ENCODE measurements at places on chromosomes 5 and 9.

DNA sequence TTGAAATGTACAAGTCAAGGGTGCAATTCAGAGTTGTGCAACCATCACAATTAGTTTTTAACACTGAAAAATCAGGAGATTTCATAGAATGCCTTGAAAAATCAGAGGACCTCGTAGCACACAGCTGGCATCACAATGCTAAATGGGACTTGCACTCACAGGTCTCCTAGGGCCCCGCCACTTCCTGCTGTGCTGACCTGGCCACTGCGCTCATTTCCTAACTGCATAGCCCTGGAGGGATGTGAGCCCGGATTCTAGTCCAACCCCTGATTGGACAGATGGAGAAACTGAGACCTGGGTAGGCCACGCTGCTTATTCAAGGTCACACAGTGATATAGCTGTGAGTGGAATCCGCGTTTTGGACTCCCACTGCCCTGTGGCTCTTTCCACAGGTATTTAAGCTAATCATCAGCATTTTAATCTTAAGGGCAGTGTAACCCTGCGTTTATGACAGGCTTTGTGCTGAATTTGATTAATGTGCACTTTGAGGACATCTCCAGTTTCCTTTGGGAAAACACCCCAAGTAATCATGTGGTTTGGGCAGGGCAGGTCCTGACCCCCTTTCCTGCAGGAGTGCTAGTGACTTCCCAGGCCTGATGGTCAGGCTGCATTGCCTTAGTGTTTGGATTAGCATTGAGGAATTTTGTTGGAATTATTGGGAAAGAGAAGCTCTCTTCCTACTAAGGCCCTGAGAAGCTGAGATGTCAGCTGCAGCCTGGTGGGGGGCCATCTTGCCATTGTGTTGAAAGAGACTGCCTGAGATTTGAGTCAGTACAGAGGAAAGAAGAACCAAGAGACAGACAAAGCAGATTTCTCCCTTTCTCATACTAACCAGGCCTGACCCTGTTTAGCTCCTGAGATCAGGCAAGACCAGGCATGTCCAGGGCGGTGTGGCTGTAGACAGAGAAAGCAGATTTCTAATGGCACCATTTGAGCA is 36.2 kb downstream of the STC2 start:
- no peak for DNase-seq

- peak; percentile 60 for DNase-seq
Measured at GRCh38 chr5:150582241-150583109, 58.0 kb upstream of the SYNPO start.

DNA sequence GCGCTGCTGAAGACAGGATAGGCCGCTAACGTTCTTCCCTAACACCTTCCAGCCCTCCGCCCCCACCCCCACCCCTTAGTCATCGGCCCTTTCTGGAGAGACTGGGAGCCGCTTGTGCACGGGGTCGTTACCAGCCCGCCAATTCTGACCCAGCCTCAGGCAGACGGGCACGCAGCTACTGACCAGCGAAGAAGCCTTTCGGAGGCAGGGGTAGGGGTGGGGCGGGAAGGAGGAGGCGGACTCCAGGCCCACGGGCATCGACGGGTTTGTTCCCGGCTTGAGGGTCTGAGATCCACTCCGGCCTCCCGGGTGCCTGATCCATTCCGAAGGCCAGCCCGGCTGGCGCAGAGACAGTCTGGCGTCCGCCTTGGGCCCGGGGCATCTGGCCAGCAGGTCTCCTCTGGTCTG is 729 bp upstream of the HAND1 start:
- DNase-seq, result no peak

DNA sequence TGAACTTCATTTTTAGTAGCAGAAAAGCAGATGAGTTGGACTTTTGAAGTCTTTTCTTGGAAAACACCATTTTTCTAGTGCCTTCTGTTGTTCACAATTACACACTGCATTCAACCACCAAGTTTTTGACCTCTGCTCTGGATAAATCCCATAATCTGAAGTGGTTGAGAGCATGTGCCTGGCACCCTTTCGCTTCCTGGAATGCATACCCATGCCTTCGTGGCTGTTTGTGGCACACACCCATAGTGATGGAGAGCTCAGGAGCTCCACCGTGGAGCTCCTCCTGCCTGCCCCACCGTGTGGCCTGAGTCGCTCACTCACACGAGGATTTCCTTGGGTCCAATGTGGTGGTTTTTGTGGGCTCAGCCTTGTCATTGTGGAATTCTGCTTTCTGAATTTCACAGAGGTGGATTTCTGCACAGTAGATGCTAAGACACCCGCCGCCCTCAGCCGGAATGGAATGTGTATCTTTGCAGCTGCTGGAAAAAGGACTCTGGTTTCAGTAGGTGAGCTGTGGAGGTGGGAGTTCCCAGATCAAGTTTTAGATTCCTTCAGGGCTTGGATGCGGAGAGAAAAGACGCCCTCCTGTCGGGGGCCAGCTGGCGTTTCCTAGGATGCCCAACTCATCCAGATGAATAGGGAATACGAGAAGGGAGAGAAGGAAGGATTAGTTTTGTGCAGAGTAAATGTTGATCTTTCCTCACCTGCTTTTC is 500.4 kb downstream of the IRX1 start:
- no peak for DNase-seq

DNA sequence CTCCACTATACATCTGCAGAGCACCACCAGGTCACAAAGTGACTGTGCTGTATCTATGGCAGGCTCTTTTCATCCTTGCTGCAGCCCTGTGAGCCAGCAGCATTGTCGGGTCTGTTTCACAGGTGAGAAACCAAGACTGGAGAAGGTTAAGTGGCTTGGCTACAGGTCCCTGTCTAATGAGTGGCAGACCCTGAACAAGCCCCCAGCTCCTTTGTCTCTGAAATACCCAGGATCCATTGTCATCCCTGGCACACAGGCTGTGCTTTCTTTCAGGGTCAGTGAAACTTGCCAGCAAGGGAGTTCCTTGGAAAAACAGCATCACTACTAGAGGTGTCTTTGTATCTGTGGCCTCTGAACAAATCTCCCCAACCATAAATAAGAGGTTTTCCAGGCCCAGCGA is 27.6 kb upstream of the CXCL14 start:
- no peak for DNase-seq

- no peak for DNase-seq
Measured at GRCh38 chr9:108549184-108549583, 306.6 kb downstream of the ACTL7B start.

DNA sequence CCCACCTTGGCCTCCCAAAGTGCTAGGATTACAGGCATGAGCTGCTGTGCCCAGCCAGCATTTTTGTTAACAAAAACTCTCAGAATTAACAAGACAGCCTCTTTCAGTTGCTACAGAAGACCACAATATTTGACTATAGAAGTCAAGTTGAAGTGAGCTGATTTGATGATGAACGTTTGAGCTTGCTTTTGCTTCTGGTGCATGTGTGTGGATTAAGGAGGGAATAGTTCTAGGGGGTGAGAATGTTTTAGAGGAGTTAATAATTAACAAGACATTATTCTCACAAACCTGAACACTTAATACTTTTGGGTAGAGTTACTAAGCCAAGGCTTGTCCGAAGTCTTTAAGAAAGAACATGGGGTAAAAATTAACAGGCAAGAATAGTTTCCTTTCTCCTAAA is 191.6 kb downstream of the TENT4A start:
- DNase-seq, result no peak

DNA sequence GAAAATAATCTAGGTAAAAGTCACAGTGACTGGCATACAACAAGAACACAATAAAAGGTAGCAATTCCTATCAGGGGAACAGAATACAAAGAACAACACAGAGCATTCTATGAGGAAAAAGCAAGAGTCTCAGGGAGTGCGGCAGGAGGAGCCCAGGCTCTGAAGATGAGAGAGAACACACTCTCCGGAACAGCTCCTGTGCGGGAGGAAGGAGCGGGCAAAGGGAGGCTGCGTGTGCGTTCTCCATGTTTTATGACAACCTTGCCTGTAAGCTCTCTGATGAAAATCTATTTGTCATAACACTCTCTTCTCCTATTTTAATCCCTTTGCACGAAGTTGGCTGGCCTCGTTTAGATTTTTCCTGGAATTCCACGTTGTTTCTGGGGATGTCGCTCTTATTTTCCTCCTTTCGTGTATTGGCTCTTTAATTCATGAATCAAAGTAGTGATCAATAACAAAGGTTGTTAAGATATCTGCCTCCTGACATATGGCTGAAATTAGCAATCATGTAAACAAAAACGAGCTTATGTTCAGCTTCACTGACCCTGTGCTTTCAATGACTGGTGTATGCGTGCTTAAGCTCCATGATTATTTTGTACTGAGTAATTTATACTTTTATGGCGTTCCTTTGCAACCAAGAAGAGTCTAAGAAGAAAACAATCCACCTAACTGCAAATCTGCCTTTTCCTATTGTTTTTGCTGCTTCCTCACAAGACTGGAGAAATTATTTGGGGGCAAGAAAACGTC is 109.5 kb downstream of the MYO10 start:
- DNase-seq, result no peak

DNA sequence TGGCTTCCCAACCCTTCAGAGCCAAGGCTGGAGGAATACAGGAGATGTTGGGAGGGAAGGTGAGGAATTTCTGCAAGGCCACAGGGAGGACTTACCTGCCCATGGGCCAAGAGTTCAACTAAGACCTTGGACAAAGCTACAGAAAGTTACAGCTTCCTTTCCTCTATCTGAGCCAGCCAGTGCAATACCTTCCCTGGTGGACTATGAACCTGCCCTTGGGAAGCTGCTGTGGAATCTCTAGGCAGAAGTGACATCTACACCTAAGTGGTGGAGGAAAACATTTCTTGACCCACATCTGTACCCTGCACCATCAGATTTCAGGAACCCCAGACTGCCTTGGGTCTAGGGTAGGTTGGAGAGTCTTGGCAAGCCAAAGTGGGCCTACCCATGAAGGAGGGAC is 6.7 kb upstream of the SKP1 start:
- DNase-seq, result no peak

DNA sequence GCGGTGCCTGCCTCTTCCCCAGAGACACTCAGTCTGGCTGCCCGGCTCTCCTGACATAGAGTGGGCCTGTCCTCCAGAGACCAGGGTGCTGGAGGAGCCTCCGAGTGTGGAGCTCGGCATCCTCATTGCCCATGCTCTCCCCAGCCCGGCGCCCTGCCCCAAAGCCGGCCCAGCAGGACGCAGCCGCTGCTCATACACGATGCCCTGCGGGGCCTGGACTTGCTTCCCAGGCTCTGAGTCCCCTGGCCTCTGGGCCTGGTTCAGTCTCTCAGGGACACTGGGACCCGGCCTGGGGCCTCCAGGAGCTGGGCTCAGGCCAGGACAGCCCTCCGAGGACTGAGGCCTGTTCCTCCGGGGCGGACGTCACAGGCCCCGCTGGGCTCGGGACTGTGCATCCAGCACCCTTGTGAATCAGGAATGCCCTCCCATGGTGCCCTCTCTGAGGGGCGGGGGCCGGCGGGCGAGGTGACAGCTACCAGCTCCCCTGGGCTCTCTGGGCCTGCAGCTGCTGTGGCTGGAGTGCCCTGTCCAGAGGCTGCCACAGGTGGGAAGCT is 23.2 kb downstream of the TPPP start:
- DNase-seq, result peak; percentile 67

GRCh38 chr5:114018186-114018585 is 343.7 kb upstream of the KCNN2 start:
- no peak for DNase-seq

GRCh38 chr5:135446206-135446605 is 942 bp downstream of the DCANP1 start:
- no peak for DNase-seq

DNA sequence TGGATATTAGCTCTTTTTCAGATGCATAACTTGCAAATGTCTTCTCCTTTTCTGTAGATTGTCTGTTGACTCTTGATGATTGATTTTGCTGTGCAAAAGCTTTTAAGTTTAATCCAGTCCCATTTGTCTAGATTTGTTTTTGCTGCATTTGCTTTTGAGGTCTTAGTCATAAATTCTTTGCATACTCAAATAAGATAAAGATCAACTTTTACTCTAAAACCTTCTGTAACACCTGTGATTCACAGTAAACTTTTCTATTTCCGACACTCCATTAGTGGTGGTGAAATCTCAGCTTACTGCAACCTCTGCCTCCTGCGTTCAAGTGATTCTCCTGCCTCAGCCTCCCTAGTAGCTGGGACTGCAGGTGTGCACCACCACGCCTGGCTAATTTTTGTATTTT is 239.0 kb upstream of the ST8SIA4 start:
- DNase-seq, result no peak

- no peak for DNase-seq
Measured at GRCh38 chr5:57435701-57436134, 46.9 kb downstream of the ACTBL2 start.

- no peak for DNase-seq
Measured at GRCh38 chr5:41281215-41281810, 68.0 kb upstream of the C6 start.

GRCh38 chr5:175576096-175576495 is 81.8 kb upstream of the HRH2 start:
- no peak for DNase-seq

DNA sequence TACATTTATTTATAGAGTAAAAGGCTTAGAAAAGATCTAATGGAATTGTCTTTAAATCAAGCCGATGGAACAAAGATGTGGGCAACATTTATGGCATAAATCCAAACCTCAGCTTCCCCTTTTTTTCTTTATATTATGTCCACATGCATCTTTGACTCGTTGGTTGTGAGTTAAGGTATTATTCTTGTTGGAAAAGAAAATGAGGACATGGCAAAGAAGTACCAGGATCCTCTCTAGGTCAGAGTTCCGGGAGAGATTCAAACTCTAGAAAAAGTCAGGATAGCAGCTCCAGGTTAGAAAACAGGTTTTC is 508 bp upstream of the NME5 start:
- DNase-seq, result no peak

DNA sequence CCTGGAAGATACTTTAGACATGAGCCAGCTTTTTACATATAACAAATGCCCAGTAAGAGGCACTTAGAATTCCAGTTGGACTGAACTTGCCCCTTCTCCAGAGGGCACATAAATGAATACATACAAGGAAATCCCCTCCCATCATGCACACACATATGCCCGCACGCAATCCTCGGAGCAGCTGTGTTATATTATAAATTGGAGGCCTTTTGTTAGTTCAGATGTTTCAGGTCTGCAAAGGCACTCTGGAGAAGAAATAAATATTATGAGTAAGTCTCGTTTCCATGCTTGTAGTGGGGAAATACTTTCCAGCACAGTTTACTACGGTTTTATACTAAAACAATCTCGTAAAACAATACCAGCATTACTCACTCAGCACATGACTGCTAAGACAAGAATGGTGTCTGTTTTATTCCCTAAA is 17.6 kb upstream of the MUSK start:
- no peak for DNase-seq

DNA sequence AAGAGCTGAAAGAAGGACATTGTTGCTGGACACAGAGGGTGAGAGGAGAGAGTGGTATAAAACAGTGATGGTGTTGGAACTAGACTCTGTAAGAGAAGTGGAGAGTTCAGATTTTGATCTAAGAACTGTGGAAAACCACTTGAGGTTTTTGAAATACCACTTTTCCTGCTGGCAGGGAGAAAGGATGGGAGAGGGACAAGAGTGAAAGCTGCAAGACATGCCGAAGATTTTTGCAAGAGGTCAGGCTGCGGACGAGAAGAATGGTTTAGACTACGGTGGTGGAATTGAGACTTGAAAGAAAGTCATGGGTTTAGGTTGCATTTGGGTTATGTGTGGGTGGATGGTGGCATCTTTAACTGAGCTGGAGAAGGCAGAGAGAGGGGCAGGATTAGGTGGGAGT is 202.2 kb upstream of the RPS23 start:
- DNase-seq, result no peak

Measured in right cardiac atrium (tissue), 5 donors.